SJSA1 (cell line): ENCODE measurements at places on chromosomes 4 and X.
A peak's percentile ranks its signal among the peaks of the same experiment; 100 is the strongest.

GRCh38 chr4:34953145-34953799 lies 1291.0 kb downstream of the ARAP2 start:
- no peak for DNase-seq

GRCh38 chrX:136754651-136755050 lies 26.1 kb downstream of the ARHGEF6 start:
- DNase-seq, result no peak

GRCh38 chrX:19017271-19017670 lies 33.4 kb upstream of the PHKA2 start:
- peak; percentile 6 for DNase-seq

DNA sequence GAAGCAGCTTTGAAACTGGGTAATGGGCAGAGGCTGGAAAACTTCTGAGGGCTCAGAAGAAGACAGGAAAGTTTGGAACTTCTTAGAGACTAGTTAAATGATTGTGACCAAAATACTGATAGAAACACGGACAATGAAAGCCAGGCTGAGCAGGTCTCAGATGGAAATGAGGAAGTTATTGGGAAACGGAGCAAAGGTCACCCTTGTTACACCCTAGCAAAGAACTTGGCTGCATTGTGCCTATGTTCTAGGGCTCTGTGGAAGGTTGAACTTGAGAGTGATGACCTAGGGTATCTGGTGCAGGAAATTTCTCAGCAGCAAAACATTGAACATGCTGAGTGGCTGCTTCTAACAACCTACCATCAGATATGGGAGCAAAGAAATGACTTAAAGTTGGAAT lies 50.8 kb upstream of the FBXW7 start:
- DNase-seq, result no peak

GRCh38 chrX:140767646-140768045 lies 58.1 kb downstream of the LINC00632 start:
- no peak for DNase-seq

- DNase-seq, result no peak
These were observed 328.2 kb downstream of the DKK2 start for GRCh38 chr4:106707776-106708463.
